ENCODE measurements at places on chromosomes 7 and 10.

GRCh38 chr10:55310143-55310542 is 509.1 kb upstream of the PCDH15 start:
- no peak for DNase-seq

GRCh38 chr7:90536449-90536848 is 59.7 kb upstream of the CDK14 start:
- no peak for DNase-seq

GRCh38 chr10:72564596-72564995 is 61.3 kb downstream of the MICU1 start:
- DNase-seq = no peak

GRCh38 chr7:138396251-138397070 is 63.6 kb upstream of the TRIM24 start:
- DNase-seq = no peak

GRCh38 chr10:20743942-20744341 is 153.2 kb downstream of the NEBL start:
- no peak for DNase-seq

GRCh38 chr7:85239109-85239508 is 52.3 kb upstream of the SEMA3D start:
- DNase-seq = no peak

GRCh38 chr10:87626422-87626892 is 33.2 kb upstream of the PAPSS2 start:
- no peak for DNase-seq

- DNase-seq = no peak
Observed at GRCh38 chr7:130917669-130918128, 183.7 kb upstream of the KLF14 start.

GRCh38 chr7:137609500-137609899 is 237.3 kb downstream of the DGKI start:
- DNase-seq = no peak

- DNase-seq = no peak
Observed at GRCh38 chr7:44189286-44189992, at the start of gene GCK. Gene GCK, minus strand, starts transcription at chr7:44189439. Its CDS starts 486 bp downstream, at chr7:44188953.

GRCh38 chr7:50400114-50400513 is 50.0 kb downstream of the FIGNL1 start:
- no peak for DNase-seq

GRCh38 chr10:20855398-20856038 is 41.6 kb downstream of the NEBL start:
- no peak for DNase-seq

DNA sequence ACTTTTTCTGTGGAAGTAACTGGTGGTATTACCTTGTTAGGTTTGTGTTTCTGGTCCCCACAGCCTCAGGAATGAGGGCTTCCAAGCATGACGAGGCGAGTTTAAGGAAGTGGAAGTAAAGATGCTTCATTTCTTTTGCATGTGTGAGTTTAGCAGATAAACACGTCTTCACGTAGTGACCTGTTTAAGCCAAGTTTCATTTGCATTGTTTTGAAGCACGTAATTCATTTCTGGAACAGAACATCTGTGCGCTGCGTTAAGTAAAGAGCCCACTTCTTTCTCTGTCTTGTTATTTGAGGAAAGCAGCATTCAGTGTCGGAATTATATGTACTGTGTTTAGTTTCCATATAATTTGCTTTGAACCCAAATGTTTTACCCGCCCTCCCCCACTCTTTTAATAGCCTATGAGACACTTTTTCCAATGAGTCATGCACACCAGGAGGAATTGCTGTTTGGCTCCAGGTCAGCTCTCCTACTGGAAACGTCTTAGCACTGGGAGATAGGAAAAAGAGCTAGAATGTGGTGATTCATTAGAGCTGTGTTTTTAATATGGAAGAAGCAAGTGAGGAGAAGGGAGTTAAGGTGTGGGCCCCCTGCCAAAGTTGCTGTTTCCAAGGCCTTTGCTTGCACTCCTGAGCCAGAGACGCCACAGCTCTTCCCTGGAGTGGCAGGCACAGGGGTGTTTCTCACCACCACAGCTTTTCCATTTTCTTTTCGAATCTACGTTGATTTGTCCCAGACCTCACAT is 36.7 kb downstream of the BTBD16 start:
- no peak for DNase-seq

GRCh38 chr7:18894155-18894554 is 223.3 kb downstream of the TWIST1 start:
- DNase-seq = no peak

GRCh38 chr7:20507157-20507556 is 108.3 kb upstream of the ABCB5 start:
- DNase-seq = no peak

DNA sequence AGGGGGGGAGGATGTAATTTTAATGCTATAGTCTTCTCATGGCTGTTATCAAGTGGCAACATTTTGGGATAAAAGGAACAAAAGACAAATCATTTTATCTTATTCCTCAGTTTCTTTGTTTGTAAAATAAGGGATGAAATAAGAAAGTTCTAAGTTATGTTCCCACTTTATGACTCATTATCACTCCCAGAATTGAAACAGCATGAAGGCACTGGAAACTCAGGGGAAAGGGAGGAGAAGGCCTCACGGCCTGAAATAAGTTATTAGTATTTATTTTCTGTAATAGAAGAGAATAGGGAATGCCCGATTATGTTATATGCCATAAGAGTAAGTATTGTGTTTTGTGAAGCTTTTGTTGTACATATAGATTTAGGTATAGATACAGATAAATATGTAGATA is 85.0 kb upstream of the NAMPT start:
- no peak for DNase-seq

GRCh38 chr7:14767716-14768425 is 134.7 kb downstream of the DGKB start:
- DNase-seq = no peak

DNA sequence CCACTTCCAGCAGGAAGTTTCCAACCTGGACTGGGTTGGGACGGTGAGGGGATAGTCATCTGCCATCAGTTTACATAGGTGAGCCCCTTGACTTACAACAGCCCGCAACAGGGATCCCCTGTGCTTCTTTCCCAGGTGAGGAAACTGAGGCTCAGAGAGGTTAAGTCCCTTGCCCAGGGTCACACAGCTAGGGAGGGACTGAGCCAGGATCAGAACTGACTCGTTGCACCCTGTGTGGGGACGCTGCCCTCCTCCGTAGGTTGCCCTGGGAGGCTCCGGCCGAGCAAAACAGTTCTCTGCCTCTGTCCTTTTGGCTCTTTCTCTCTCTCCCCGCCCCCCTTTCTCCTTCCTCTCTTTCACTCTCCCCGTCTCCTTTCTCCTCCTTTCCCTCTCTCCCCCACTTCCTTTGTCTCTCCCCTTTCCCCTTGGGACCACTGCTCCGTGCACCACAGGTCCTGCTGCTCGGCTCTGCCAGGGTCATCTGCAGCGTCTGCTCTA is 117.4 kb upstream of the PPIF start:
- DNase-seq = no peak

GRCh38 chr10:43264344-43264964 is 2.4 kb downstream of the RASGEF1A start:
- no peak for DNase-seq

- no peak for DNase-seq
Observed at GRCh38 chr10:49465736-49466135, 69.8 kb upstream of the DRGX start.

DNA sequence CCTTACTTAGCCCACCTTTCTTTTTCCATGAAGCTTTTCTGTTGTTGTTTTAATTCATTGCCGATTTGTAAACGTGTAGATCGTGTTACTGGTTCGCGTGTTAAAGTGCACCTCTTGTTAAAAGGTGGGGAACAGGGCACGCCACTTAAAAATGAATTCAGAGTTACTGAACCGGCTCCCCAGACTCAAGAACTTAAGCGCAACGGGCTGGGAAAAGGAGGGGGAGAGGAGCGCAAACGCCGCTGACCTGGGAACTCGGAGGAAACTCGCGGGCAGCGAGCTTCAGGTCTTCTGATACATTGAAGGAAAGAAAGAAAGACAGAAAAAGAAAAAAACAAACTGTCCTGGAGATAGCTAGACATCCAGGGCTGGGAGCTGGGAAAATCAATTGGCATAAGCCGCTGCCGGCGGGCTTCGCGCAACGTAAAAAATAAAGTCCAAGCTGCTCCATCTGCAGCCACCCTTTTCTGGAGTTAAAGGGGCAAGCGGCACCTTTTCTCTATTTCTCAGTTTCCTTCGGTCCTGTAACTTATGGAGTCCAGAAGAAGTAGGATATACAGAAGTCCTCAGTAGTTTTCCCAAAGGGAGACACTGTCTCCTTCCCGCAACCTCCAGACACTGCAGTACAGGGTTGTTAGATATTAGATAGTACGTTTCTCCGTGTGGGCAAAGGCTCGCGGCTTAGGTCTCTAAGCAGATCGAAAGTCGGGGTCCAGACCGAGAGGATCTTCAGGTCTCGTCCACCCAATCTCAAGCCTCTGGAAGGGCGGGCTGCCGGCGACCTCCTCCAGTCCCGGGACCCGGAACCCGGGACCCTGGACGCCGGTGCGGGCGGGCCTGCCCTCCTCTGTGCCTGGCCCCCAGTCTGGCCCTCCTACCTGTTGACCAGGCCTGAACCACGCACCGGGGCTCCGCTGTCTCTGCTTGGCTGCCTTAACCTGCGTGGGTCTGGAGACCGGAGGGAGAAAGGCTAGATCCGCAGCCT is 1.8 kb upstream of the DLX6 start:
- no peak for DNase-seq

DNA sequence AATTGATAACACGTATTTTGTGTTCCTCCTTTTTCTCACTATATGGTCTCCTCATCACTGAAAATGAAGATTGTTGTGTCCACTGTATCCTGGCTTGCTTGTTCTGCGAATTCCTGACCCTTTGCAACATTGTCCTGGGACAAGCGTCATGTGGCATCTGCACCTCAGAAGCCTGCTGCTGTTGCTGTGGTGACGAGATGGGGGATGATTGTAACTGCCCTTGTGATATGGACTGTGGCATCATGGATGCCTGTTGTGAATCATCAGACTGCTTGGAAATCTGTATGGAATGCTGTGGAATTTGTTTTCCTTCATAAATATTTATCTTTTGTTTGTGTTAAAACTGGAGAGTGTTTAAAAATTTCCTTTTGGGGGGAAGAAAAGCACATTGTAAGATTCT is 93.7 kb downstream of the MDFIC start:
- no peak for DNase-seq

- DNase-seq = no peak
Observed at GRCh38 chr10:48237259-48238250, 36.9 kb downstream of the FRMPD2 start.

- DNase-seq = no peak
Observed at GRCh38 chr10:114283535-114284234, 44.6 kb downstream of the VWA2 start.

- no peak for DNase-seq
Observed at GRCh38 chr7:638256-639011, 88.1 kb upstream of the DNAAF5 start.

DNA sequence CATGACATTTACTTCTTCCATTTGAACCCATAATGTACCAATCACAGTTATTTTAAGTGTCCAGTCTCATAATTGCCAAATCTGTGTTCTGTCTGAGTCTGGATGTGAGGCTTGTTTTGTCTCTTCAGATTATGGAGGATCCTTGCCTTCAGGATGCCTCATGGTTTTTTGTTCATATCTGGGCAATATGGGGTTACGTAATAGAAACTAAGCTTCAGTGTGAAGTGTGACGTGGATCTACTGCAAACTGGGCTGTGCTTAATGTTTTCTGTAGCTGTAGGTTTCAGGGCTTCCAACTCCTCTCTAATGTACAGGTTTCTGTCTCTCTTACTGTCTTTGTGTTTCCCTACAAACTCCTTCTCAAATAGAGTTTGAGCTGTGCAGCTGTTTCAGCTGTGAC is 223.7 kb upstream of the ADARB2 start:
- no peak for DNase-seq

DNA sequence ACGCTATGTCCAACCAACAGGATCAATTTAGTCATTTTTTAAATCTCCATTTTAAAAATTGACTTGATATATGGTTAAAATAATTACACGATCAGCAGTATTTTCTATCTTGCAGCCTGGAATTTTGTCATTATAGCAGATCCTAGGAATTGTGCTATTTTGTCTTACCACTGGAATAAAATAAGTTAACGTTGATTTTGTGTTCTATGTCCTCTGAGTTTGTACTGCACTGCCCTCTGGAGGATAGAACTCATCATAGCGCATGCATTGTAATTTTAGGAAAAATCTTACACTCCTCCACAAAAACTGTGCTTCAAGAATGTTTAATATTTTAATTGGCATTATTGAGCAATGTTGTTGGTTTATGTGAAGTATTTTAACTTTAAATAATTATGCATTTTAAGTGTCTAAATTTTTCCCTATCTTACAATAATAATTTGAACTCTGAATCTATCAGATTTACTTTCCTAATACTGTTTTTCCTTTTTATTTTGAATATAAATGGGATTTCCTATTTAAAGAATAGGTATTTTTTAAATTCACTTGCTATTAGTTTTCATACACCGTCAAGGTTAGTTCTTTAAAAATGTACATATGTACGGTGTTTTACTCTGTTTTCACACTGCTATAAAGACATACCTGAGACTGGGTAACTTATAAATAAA is 220.1 kb downstream of the PPP1R3A start:
- DNase-seq = no peak

GRCh38 chr10:90407131-90407530 is 450.7 kb downstream of the HTR7 start:
- DNase-seq = no peak

GRCh38 chr7:33903791-33904680 is 1.3 kb upstream of the BMPER start:
- no peak for DNase-seq

GRCh38 chr7:133638857-133639256 is 386.0 kb downstream of the EXOC4 start:
- DNase-seq = no peak

GRCh38 chr10:24209432-24209771 is 464 bp downstream of the KIAA1217 start:
- DNase-seq = no peak

GRCh38 chr10:127834221-127834620 is 58.5 kb downstream of the CLRN3 start:
- no peak for DNase-seq

DNA sequence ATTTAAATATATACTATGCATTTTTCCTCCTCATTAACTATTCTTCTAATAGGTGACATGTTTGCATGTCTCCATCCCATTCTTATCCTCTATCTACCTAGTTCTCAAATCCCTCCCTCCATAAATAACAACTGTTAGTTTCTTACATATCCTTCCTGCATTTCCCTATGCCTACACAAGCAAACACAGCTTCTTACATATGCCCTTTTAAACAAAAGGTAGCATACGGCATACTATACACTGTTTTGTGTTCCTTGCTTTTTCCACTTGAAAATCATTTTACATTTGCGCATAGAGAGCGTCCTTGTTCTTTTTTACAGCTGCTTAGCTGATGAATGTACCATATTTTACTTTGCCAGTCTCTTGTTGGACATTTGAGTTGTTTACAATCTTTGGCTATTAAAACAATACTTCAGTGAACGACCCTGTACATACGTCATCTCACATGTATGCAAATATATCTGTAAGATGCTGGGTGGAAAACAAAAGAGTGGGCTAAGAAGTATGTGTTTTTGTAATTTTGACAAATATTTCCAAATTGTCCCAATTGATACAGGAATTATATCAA is 7.8 kb downstream of the GOT1 start:
- no peak for DNase-seq

DNA sequence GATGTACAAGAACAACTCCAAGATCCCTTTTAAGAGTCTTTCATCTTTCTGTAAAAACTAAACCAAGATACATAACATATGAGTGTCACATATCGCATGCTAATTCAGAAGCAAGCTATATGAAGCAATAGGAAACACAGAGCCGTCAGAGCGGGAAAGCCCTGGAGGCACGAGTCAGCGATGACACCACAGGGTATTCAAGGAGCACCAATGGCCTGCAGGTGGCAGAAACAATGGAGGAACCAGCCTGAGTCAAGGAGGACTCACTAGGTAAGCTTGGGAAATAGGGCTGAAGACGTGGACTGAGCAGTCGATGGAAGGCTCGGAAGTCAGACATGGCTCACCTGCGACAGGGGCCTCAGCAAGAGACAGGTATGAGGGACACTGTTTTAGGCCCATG is 214.4 kb downstream of the FAM107B start:
- DNase-seq = no peak

All from activated CD8-positive, alpha-beta memory T cell treated with anti-CD3 and anti-CD28 coated beads for 48 hours (primary cell).